Hematopoietic multipotent progenitor cell treated with erythropoietin and hydrocortisone succinate and interleukin-3 and kit ligand, for 8 days (in vitro differentiated cells): ENCODE measurements at places on chromosomes 2 and 18.

DNA sequence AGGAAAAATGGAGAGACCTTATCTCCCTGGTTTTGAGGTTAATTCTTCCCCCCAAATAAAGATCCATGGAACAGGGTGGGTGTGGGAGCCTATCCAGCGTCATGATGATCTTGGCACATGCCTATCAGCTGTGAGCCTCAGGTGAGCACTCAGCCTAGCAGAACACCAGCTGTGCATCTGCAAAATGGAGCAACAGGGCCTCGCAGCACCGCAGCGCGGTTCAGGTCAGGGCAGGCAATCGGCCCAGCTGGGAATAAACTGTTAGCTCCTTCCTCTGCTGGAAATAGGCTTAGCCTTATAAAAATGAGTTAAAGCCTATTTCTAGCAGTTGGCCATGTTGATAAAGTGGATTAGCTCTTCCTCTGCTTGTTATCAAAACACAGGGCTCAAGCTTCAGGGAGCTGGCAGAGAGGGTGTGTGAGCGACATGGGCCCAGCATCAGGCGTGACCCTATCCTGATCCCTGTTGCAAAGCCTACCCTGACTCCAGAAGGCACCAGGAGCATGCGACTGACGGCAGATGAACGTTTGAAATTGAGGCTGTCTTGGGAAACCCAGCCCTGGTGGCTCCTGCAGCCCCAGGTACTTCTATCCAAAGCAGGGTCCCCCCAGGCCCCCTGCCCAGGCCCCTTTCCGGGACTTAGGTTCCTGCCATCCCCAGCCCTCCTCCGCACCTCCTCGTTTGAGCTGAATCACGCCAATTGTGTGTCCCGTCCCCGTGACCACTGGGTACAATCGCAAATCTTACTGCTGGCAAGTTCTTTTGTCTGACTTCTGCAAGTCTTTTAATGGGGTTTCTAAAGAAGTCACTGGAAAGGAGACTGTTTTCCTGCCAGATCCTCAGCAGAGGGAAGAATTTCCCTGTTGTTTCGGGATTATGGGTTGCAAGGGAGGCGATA lies 35.4 kb downstream of the ARHGEF4 start:
- DNase-seq, result no peak

GRCh38 chr2:181985632-181986205 lies at the start of gene PPP1R1C:
Gene PPP1R1C (plus strand): TSS chr2:181985853. CDS start chr2:181986111, 258 bp downstream.
- no peak for DNase-seq

- DNase-seq, result no peak
Observed at GRCh38 chr2:100664021-100664755, 101.4 kb downstream of the PDCL3 start.

GRCh38 chr18:56083097-56083521 lies 495.1 kb upstream of the TCF4 start:
- DNase-seq, result no peak

GRCh38 chr18:35197296-35197695 lies 43.5 kb upstream of the ZNF397 start:
- no peak for DNase-seq
